ENCODE measurements at places on chromosomes 11 and 22.

GRCh38 chr11:30960387-30960992 lies 374.3 kb upstream of the MPPED2 start:
- no peak for DNase-seq

- DNase-seq = no peak
Measured at GRCh38 chr11:85955531-85955930, 100.3 kb downstream of the CCDC83 start.

- DNase-seq = no peak
Measured at GRCh38 chr11:76803023-76803422, 19.9 kb downstream of the TSKU start.

- DNase-seq = no peak
Measured at GRCh38 chr11:29962243-29962642, 54.6 kb downstream of the KCNA4 start.

DNA sequence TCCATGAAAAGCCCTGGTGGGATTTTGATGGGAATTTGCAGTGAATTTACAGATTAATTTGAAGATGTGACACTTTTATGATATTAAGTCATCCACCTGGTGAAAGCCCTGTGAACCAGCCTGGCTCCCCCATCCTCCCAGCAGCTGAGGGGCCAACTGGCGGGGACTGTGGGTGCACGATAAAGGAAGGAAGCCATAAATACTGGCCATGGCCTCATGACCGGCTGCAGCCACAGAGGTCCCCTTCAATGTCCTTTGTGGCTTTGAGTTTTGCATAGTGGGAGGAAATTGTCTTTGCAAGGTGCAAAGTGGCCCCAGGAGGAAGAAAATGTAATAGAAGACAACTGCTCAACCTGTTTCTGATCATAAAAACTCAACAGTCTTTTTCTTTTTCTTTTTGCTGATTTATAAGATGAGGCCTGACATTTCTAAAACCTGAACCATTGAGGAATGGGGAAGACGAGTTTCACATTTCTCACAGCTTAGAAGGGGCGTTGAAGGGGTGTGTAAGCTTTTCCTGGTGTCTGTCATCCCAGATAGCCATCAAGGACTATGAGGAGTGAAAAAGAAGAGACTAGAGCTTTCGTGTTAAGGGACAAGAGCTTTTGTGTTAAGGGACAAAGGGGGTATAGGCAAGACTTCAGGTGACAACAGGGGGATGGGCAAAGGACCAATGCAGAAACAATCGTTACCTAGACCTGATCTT lies 6.3 kb upstream of the NDUFV1 start:
- DNase-seq = no peak

DNA sequence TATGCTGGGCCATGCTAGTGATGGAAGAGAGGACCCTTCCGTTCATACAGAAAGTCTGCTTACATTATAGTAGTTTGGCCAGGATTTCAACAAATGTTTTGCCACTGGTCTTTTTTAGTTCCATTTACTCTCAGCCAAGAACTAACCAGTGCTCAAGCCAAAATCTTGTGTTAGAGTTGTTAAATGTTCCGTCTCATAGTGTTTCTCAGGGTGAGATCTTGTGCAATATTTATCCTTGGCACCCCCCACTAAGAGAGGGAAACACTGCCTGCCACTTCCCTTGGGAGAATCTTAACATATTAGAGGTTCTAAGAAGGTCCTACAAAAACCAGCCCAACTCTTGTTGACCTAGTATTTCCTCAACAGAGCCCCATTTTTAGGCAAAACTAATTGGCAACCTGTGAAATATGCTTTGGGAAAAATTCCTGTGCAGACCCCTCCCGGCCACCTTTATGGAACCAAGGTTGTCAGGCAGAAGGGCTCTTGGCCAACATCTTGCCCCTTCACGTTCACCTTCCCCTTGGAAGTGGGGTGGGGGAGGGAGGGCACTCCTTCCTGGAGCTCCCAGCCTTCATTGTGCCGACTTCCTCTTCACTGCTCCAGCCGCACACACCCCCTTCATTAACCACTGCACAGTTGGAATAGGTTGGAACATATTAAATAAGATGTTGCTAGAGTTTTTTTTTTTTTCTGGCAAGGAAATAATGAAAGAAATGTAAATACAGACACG lies 173.2 kb upstream of the SORL1-AS1 start:
- no peak for DNase-seq

DNA sequence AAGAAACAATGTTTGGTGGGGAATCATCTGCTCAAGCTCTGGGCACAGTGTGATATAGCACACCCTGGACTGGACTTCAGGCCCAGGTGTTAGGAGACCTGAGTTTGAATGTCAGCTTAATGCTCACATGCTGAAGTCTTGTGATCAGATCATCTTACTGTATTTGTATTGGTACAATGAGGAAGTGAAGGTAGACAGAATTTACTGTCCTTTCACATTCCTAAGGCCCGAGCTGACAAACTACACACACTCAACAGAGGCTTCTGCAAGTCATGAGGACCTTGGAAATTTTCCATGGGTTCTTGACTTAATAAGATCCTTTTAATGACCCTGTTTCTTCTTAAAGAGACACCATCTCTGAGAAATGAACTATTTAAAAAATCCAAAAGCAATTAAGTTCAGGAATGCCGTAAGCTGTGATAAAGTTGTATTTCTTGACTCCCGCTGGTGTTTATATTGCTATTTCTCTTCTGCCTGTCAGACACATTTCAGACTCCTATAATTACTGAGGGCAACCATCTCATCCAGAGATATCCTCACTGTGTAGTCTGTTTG lies 802.0 kb downstream of the DLG2 start:
- DNase-seq = no peak

DNA sequence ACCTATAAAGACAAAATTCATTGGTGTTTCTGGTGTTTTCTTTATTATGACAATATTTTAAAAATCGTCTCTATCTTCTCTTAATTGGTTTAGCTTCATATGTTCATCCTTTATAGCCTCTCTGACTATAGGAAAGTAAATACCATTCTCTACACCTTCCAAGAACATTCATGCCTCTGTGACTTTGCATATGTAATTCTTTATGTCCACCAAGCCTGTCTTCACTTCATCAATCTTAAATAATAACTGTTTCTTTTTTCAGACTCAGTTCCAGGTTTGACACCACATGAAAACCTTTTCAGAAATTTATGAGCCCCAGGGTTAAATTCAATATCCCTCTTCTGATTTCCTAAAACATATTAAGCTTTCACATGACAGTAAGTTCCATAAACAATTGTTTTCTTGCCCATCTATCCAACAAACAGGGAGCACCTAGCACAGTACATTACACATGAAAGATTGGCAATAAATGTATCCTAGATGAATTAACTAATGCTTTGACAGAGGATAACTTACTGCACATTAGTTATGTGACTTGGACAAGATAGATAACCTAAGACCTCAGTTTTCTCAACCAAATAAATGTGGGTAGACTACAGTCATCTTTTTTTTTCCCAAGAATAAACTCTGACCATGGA lies 886.1 kb downstream of the LRRC4C start:
- no peak for DNase-seq
